Upper lobe of right lung (tissue), 1 donor: ENCODE measurements at places on chromosomes 11 and 22.

DNA sequence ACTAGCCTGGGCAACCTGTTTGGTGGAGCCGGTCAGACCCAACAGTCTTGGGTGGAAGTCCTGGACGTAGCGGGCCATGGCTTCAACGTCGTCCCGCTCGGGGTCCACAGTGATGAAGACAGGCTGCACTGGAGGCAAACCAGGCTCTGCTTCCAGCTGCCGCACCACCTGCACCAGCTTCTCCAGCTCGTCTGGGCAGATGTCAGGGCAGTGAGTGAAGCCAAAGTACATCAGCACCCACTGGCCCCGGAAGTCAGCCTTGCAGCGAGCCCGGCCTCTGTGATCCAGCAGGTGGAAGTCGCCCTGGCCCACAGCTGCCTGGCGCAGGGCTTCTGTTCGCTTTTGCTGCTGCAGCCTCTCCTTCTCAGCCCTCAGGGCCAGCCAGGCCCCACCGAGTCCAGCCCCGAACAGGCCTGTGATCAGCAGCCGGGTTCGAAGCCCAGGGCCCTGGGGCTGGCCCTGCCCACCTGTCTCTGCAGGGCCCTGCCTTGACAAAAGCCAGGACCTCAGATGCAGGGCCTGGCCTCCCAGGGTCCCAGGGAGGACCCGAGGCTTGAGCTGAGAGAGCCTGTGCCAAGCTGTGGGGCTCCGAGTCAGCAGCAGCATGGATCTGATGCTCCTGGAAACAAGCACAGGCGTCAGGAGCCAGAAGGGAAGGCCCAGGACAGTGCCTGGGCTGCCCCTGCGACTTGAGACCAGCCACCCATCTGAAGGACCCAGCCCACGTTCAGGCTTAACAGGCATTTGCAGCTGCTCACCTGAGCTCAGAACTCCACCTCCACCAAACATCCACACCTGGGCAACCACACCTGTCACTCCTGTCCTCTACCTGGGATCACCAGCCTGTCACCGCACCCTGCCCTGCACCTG lies 1.4 kb downstream of the SCO2 start:
- DNase-seq: no peak

DNA sequence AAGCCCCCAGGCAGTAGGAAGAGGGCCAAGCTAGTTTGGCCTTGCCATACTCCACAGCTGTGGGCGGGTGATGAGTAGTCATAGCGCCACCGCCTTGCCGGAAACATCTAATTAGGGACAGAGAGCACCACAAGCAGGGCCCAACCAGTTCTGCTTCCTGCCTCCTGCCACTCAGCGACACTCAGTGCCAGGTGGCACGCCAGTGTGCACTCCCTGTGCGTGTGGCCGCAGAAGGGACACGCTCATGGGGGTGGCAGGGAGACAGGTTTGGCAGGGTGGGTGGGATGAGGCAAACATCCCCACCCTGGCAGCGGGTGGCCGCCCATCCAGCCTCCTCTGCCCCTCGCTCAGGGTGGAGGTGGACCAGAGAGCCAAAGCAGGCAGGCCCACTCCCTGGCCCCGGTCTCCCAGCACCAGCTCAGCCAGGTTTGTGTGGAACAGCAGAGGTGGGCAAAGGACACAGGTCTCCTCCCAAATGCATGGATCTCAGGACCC lies 4.9 kb downstream of the OVOL1 start:
- DNase-seq: peak; percentile 82

DNA sequence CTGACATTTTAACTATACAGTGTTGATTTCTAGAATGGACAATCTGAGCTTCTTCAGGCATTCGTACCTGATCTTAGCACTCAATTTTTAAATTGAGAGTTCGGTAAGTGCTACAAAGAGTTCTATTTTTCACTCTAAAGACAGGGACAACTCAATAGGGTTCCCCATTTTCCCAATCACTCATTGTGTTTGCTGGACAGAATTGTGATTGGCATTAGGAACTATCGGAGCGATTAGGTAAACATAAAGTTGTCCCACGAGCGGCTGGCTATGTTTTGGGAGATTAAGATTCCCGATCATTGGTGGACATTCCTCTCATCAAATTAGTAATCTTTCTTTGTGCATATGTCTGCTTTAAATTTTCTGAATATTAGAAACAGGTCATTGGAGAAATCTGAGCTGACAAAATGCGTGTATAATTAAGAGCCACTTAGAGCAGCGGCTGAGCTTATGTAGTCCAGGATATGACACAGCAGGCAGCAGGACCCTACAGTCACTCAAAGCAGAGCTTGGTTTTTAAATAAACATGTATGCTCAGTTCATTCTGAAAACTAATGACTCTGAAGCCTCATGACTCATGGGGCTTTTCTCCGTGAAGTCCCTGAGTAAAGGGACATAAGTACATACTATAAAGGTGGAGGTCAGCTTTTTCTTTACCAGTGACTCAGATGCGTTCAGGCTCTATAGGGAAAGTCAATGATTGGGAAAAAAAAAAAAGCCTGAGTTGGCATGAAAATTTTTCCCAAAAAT lies 109.4 kb downstream of the GRIA4 start:
- DNase-seq: no peak

DNA sequence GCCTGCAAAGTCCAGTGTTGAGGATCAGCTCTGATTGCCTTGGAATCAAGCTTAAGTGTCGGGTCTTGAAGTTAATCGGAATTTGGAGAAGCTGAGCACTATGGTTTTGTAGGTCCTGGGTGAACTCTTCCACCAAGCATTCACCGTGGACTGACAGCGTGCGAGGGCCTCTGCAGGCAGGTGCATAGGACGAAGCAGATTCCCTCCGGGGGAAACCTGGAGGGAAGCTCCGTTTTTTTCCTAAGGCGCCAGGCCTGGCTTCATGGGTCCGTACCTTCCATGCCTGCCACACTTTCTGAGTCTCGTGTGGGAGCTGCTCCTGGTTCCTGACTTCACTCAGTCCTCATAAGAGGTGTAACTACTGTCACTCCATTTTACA lies 170.1 kb downstream of the CRYBB2 start:
- DNase-seq: no peak

GRCh38 chr11:61996933-61997332 lies 29.5 kb upstream of the FTH1 start:
- peak; percentile 13 for DNase-seq

DNA sequence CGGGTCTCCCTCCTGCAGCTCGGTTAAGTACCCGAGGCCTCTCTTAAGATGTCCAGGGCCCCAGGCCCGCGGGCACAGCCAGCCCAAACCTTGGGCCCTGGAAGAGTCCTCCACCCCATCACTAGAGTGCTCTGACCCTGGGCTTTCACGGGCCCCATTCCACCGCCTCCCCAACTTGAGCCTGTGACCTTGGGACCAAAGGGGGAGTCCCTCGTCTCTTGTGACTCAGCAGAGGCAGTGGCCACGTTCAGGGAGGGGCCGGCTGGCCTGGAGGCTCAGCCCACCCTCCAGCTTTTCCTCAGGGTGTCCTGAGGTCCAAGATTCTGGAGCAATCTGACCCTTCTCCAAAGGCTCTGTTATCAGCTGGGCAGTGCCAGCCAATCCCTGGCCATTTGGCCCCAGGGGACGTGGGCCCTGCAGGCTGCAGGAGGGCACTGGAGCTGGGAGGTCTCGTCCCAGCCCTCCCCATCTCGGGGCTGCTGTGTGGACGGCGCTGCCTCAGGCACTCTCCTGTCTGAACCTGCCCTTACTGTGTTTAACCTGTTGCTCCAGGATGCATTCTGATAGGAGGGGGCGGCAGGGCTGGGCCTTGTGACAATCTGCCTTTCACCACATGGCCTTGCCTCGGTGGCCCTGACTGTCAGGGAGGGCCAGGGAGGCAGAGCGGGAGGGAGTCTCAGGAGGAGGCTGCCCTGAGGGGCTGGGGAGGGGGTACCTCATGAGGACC lies 25.0 kb downstream of the FADS3 start:
- no peak for DNase-seq

GRCh38 chr11:130765406-130765805 lies 150.9 kb downstream of the SNX19 start:
- no peak for DNase-seq

- DNase-seq: no peak
Observed at GRCh38 chr11:77471558-77472193, 2.2 kb downstream of the PAK1 start.

- peak; percentile 91 for DNase-seq
Observed at GRCh38 chr11:59753650-59754493, 1.3 kb upstream of the STX3 start.

DNA sequence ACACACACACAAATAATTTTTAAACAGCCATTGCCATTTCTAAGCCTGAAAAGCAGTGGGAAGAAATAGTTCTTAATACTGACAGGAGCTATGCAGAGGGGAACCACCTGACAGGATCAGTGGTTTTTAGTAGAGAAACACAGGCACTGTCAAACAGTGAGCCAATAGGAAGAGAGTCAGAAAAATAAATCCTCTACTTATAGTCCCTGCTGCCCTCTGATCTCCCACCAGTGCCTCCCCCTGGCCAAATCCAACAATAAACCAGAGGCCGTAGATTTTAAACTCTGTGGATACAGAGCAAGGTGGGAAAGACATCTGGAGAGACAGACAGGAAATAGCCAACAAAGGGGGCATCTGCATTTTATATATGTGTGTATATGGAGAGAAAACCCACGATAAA lies 7.9 kb upstream of the OR56B4 start:
- no peak for DNase-seq

- DNase-seq: peak; percentile 27
Observed at GRCh38 chr22:46025225-46025972, 48.4 kb upstream of the WNT7B start.

DNA sequence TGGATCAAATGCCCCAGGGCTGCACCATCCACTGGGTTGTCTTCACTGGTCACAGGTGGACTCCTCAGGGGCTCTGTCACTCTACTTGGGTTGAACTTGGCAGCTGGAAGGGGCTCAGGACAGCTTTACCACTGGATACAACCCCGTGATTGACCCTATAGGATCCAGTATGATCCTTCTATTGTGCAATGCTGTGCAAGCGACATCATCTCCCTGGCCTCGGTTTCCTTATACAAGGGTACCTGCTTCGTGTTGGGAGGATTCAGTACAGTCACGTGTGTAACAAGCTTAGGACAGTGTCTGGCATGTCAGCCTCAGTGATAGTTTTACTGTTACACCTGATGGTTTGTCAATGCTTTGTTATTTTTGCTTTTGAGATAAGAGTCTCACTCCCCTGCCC lies 20.5 kb upstream of the MIEF1 start:
- DNase-seq: no peak

GRCh38 chr22:45248832-45249561 lies 8.3 kb upstream of the KIAA0930 start:
- no peak for DNase-seq

GRCh38 chr22:38187413-38188212 lies 6.0 kb upstream of the PLA2G6 start:
- DNase-seq: no peak

- no peak for DNase-seq
Observed at GRCh38 chr11:89458716-89459115, 32.5 kb downstream of the NOX4 start.

GRCh38 chr11:45615182-45615792 lies 50.1 kb downstream of the CHST1 start:
- no peak for DNase-seq

GRCh38 chr11:111382451-111382850 lies 3.4 kb upstream of the POU2AF1 start:
- no peak for DNase-seq

GRCh38 chr11:26228778-26229177 lies 103.2 kb upstream of the ANO3 start:
- DNase-seq: no peak

DNA sequence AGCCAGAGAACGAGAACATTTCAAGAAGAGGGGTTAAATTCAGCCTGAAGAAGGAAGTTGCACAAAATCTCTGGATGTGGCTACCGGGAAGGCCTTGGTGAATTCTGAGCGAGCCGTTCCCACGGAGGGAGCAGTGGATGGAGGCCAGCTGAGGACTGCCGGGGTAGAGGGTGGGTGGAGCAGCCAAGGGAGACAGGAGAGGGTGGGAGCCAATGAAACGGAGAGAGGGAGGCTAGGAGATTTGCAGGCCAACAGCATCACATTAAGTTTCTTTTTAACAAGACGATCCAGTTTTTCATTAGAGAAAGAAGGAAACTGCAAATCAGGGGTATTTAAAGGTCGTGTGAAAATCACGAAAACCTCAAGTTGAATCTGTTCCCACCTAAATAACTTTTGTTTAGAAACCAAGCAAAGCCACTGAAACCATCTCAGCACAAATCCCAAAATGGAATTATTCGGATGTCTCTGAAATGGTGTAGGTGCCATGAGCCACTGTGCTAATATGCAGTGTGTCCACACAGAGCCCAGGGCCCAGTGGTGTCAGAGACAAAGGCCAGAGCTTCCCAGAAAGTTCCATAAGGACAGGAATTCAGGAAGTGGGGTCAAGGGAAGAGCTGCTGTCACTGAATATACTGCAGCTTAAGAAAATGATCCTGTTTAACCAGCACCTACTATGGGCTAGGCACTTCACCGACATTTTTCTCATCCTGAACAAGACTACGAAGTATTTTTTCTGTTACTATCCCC lies 59.7 kb upstream of the SLC35C1 start:
- DNase-seq: no peak

DNA sequence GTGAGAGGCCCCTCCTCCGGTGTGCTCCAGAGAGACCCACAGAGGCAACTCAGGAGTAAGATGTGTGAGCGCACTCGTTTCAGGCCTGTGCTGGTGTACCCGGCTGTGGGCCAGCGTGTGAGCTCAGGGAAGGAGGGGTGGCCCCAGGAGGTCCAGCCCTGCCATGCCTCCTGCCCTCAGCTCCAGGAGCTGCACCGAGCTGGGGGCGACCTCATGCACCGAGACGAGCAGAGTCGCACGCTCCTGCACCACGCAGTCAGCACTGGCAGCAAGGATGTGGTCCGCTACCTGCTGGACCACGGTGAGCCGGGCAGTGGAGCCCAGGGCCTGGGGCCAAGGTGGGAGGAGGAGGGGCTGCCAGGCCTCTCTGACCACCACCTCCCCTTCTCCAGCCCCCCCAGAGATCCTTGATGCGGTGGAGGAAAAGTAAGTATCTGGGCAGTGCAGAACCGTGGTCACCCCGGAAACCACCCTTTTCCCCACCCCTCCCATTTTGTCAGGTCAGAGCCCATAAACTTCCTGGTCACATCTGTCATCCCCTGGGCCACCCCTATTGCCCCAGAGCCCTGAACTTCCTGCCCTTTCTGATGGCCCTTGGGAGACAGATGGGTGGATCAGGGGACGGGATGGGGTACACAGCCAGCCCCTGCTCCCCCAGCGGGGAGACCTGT lies 2.5 kb upstream of the MDK start:
- DNase-seq: no peak

DNA sequence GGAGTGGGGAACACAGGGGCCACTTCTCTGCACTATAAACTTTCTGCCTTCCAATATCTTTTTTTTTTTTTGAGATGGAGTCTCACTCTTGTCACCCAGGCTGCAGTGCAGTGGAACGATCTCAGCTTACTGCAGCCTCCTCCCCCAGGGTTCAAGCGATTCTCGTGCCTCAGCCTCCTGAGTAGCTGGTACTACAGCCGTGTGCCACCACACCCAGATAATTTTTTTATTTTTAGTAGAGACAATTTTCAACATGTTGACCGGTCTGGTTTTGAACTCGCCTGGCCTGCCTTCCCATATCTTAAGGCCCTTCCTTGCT lies 1.7 kb downstream of the SLC3A2 start:
- DNase-seq: no peak

DNA sequence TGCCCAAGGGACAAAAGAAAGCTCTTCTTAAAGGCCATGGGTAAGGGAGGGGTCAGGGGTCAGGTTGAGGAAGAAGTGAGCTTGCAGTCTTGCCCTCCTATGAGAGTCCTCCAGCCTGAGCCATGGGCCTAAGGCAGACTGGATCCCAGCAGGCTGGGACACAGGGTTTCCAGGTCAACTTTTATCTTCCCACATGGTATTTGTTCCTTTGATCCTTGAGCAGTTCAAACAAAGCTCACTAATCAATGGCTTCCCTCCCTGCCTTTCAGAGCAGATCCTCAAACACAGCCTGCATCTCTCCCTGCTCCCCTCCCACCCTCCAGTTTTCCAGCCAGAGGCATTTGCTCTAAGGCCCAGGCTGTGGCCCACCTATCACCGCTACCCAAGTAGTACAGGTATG lies 589.3 kb downstream of the INSC start:
- no peak for DNase-seq
